Activated naive CD4-positive, alpha-beta T cell treated with anti-CD3 and anti-CD28 coated beads, Interleukin-2, amount 50 U/mL, for 72 hours (primary cell): ENCODE measurements at places on chromosomes 6 and 20.

- DNase-seq, result no peak
These were observed 78.2 kb downstream of the UBE3D start for GRCh38 chr6:82987416-82987815.

- no peak for DNase-seq
These were observed 33.9 kb upstream of the PTPRK start for GRCh38 chr6:128554302-128554701.

DNA sequence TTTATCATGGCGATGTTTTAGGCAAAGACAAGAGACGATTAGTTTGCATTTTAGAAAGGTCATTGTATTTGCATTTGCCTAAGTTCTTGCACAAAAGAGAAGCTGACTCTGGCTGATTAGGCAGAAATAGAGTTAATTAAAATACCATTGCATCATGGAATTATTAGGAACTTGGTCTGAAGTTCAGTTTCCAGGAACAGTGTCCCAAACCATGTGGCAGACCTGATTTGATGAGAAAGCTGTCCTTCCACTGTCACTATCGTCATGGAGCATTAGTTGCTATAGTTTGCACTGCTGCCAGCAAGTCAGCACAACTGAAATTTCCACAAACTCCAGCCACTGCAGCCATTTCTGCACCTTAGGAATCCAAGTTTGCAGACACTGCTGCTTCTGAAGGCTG, 24.3 kb upstream of the MCUR1 start:
- no peak for DNase-seq

GRCh38 chr6:65448866-65449265, 258.2 kb downstream of the EYS start:
- no peak for DNase-seq

DNA sequence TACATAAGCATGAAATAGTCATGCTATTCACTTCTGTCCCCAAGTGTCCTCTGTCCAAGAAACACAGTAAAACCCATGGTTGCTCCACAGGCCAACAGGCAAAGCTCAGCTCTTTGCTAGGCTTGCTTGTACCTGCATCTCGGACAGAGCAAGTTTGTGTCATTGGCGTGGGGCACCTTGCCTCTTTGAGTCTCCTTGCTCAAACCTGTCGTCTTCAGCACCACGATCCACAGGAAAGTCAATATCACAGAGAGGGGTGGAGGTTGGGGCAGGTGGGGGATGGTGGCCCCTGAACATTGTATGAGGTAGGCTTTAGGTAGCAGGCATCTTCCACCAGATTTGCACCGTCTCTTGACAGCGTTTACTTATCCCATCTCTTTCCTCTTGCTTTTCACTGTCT, 4.1 kb upstream of the TMEM14B start:
- DNase-seq, result no peak

DNA sequence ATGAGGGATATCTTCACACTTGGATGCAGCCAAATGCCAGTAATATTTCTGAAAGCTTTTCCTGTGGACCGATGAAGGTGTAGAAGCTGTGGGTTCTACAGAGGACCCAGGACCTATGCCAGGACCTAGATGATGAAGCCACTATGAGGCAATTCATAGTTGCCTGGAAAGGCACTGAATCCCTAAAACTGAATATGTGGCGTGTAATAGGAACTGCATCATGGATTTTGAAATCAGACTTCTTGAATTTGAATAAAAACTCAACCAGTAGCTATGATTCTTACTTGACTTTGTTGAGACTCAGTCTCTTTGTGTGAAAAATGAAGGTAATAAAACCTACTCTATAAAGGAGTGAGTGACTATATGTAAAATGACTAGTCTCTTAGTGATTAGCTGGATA, 89.9 kb upstream of the SGK1 start:
- no peak for DNase-seq

- DNase-seq, result no peak
These were observed 67.8 kb downstream of the TIAM2 start for GRCh38 chr6:155062866-155063341.

DNA sequence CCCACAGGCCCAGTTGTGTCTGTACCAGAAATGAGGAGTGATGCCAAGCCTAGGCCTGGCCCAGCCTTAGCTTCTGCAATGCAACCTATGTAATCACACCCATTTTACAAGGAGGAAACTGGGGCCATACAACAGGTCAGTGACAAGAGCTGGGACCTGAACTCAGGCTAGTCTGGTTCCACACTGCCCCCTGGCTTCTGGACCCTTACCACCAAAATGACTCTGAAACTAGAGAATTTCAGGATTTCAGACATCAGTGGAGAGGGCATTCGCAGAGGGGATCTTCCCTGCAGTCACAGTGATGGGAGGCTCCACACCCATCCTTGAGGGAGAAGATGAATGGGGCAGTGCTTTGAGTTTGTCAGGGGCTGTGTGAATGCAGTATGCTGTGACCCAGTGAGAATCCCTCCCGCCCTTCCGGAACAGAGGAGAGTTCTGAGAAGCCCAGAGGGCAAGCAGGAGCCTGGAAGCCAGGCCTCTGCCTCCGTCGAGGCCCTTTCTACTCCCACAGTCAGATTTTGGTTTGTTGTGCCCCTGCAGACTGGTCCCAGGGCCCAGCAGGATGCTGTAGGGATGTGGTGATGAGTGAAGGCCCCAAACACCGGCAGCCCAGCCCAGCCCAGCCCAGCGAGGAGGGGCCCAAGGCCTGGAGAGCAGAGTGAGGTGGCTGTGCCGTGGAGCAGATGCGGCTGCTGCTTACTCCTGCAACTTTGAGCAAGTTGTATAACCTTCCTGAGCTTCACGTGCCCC, 48.1 kb upstream of the MYL9 start:
- DNase-seq, result no peak

- no peak for DNase-seq
These were observed 49.7 kb upstream of the PHACTR1 start for GRCh38 chr6:12666886-12667285.

- DNase-seq, result no peak
These were observed 223.1 kb downstream of the EYA2 start for GRCh38 chr20:47117773-47118172.

DNA sequence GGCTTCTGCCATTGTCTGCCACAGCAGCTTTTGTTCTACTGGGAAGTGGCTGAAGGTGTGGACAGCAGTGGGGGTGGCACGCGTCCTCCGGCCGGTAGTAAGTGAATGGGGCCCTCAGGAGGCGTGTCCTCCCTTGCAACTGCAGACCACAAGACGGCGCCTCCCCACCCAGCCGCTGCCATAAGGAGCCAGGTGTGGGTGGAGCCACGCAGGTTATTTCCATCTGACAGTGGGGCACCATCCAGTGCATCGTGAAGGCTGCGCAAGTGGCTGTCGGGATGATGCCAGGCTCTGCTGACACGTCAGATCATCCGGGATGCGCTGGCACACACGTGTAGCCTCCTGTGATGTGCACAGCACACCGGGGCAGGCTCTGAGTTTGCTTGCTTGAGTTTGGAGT, 379.7 kb downstream of the CDH4 start:
- no peak for DNase-seq

- no peak for DNase-seq
These were observed 1.9 kb downstream of the AIG1 start for GRCh38 chr6:143062551-143062950.

- no peak for DNase-seq
These were observed 498.9 kb upstream of the MANEA start for GRCh38 chr6:95078457-95078856.

DNA sequence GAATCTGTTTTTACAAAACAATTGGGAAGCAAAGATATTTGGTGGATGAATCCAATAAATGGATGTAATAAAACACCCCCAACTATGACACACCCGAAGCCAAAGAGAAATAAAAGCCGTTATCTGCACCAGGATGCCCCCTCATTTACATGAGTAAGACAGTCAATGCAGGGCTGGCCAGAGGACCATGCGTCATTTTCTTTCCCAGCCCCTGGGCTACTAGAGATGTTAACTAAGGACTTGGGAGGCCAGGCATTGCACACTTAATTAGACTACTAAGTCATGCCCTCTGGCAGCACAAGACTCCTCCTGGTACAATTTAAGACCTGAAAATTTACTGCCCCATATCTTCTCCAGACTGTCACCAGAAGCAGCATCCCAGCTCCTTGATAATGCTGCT, 3.2 kb downstream of the LEMD2 start:
- DNase-seq, result no peak

GRCh38 chr6:113402544-113402943, 454.6 kb upstream of the MARCKS start:
- DNase-seq, result no peak

- DNase-seq, result no peak
These were observed 323.8 kb upstream of the JARID2 start for GRCh38 chr6:14921878-14922671.

GRCh38 chr20:18224968-18225568, 63.3 kb upstream of the ZNF133 start:
- DNase-seq, result no peak

DNA sequence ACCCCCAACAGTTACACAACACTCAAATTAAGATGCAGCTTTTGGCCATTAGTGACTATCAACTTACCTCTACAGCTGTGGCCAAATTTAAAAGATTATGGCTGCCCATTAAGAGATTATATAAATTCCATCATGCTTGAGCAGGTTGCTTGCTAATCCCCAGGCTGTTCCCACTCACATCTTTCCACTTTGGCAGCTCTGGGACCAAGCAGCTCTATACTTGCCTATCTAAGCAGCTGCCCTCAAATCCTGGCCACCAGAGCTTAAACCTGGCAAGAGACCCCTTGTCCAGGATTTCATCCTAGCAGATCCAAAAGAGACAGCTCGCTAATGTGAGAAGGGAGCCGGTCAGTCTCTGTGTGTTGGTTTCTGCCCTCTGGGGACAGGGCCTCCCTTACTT, 127.9 kb downstream of the SLC23A2 start:
- no peak for DNase-seq

DNA sequence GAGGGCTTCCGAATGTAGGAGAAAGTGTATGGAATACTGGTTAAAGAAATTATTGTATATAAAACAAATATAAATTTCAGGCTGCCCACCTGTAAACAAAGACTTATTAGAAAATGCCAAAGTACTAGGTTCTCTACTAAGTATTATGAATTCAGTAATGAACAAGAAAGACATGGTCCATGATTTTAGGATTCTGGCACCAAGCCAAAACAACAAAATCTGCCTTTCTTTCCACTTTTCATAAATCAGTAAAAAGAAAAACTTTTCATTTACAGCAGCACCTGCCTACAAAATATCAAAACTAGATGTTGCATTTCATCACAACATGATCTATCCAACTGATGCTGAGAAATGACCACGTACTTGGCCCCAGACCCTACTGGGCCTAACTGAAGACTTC, 14.5 kb upstream of the SNRPB start:
- no peak for DNase-seq

DNA sequence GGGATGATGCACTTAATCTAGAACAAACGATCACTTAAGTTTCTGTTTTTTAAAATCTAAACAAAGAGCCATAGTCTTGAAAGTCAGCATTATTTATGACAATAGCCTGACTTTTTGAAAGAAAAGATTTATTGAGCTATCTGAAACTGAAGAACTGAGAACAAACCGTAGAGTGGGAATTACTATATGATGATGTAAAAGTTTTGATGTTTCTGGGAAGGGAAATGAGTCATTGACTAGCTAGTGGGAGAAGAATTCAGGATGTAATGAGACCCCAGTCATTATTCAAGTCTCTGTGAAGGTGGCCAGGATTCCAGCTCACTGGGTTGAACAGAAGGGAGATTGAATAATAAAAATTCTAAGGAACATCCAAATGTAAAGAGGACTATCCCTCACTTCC, 83.4 kb upstream of the FABP7 start:
- DNase-seq, result no peak

DNA sequence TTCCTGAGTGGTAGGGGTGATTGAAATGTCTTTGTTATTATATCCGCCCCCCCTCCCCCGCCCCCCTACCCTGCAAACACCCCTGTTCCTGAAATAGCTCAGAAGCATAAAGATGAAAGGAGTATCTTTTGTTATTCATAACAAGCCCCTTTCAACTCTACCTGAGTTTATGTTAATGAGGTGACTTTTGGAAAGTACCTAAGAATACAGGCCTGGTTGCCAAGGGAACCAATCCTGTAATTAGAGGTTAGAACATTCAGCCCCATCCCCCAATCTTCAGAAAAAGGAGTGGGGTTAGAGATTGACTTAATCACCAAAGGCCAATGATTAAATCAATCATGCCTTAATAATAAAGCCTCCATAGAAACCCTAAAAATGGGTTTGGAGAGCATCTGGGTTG, 979.2 kb upstream of the GJE1 start:
- DNase-seq, result no peak

- no peak for DNase-seq
These were observed 183.1 kb downstream of the MOXD1 start for GRCh38 chr6:132218059-132218696.

- DNase-seq, result no peak
These were observed 121.0 kb downstream of the MRPL14 start for GRCh38 chr6:44006123-44006871.

DNA sequence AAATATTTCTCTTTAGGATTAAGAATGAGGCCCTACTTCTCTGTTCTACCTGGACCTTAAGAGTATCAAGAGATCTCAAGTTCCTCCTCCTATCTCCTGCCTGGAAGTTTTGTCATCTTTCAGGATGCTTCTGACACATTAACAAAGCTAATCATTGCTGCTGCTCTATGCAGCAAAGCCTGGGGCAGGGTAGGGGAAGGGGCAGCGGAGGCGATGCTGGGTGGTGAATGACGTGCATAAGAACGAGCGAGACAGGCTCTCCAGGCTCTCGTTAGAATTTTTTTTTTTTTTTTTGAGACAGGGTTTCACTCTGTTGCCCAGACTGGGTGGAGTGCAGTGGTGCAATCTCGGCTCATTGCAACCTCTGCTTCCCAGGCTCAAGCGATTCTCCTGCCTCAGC, 31.2 kb downstream of the FERMT1 start:
- DNase-seq, result no peak

GRCh38 chr20:35355372-35355771, 56.4 kb downstream of the UQCC1 start:
- no peak for DNase-seq

- DNase-seq, result no peak
These were observed 7.4 kb downstream of the GFOD1 start for GRCh38 chr6:13479971-13480434.

GRCh38 chr6:106254636-106255035, 70.9 kb downstream of the ATG5 start:
- no peak for DNase-seq

DNA sequence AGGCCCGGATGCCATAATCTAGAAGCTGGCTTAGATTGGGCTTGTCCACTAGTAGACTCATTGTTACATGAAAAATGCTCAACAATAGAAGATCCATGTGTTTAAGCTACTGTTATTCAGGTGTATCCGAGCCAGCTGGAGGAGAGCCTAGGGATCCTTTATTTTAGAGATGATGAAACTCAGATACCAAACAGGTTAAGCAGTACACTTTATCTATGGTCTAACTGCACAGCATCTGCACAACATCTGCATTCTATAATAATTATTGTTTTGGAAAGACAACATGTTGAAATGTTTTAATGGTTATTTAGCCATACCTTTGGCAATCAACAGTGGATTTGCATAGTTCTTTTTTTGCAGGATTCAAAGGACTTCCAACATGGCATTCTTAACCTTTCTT, 134.1 kb downstream of the RFPL4B start:
- DNase-seq, result no peak

DNA sequence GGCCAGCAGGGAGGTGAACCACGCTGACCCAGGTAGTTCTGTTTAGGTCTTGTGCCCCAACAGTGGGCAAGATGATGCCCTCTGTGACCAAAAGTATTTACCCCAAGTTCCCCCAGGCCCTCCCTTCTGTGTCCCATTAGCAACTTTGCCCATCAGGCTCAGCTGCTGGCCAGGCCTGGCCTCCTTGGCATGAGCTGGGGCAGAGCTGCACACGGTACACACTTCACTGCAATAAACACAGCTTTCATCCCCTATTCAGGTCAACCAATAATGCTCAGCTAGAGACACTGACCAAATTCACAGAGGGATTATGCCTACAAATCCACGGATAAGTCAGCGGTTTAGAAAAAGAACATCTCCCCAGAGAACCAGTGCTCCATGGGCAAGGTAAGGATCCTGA, 103.7 kb downstream of the SLC23A2 start:
- DNase-seq, result no peak
